ENCODE measurements at places on chromosomes 6 and 20.

GRCh38 chr20:5880326-5880725 is 70.0 kb downstream of the TRMT6 start:
- no peak for DNase-seq

DNA sequence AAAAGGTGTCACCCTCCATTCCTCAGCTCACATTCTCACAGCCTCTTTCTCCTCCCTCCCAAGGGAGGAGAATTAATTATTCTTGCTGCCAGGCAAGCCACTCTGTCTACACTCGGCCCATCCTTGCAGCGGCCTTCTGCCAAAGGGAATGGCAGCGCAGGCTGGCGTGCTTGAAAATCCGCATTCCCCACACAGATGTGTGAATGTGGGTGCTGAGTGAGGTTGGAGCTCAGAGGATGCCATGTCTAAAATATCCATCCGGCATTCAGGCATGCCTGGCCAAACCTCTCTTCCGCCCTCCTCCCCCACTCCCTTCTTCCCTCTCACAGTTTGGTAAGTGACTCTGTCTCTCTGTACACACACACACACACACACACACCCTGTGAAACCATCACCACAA is 27.7 kb downstream of the PNPLA1 start:
- DNase-seq, result no peak

- peak; percentile 89 for DNase-seq
Observed at GRCh38 chr6:149863698-149864577, at the start of gene LRP11. LRP11 (minus strand) TSS chr6:149864359; CDS start chr6:149864020, 339 bp downstream.

DNA sequence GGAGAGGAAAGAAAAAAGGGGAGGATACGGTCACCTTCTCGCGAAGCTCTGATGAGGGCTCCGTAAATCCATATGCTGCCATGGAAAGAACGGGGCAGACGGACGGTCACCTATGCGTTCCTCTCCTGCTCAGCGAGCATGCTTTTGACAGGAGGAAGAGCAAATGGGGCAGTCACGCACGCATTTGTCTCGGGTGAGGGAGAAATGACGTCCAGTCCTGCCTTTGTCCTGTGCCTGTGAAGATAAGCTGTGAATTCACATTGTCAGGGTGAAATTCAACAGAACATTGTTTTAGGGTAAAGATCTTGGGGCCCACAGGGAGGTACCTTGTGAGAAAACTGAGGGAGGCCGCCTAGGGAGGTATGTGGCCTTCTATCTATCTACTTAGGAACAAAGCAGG is 83.8 kb downstream of the IRF4 start:
- DNase-seq, result no peak

GRCh38 chr20:62236200-62236599 is 2.1 kb upstream of the OSBPL2 start:
- no peak for DNase-seq

DNA sequence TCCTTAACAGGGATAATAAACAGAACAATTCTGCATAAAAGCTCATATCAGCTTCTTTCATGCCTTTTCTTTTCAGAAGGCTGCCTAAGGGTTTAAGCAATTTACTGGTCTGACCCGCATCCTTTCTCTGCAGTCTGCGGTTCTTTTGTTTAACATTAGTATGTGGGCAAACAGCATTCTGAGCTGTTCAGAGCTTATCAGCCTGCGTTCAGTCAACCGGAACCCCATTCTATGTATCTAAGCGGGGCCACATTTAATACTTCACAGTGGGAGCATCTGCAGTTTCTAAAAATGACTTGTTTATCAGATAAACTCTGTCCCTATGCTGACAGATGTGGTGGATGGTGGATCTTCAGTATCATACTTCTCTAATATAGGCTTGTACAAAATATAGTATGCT is 758.9 kb upstream of the MMS22L start:
- DNase-seq, result no peak

GRCh38 chr20:4014031-4014474 is 1.3 kb downstream of the RNF24 start:
- no peak for DNase-seq

DNA sequence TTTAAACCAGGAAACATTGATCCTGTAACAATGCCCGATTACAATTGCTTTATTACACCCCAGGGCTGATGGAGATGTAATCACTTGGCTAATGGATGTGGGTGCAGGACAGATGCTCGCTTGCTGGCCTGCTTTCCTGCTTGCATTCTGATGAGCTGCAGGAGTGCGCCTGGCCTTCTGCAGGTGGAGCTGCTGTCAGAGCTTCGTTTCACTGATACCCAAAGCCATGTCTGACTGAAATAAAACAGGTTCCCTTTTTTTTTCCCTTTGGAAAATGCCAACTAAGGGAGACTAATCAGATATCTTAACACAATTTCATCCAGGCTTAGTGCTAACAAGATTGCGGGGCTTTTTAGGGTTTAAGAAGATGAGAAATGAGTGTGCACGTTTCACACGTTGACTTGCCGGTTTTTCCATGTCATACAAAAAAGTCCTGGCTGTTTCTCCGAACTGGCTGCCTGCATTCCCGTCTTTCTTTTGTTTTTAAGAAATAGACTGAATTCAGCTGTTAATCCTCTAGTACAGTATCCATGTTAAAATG is 60.7 kb downstream of the VAPB start:
- DNase-seq, result no peak

DNA sequence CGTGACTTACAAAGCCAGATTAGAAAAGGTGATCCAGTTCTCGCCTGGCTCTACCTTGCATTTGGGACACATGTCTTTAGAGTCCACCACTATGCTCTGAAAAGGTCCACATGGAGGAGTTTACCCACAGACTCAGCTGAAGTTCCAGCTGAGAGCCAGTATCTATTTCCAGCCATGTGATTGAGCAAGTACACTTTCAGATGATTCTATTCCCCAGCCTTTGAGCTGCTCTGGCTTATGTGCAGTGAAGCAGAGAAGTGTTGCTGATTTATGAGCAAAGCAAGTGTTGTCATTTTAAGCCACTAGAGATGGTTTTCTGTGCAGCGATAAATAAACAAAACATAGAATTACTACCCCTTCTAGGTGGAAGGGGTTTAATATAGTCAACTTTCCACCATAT is 520.8 kb upstream of the RNF217 start:
- DNase-seq, result no peak

- DNase-seq, result no peak
Observed at GRCh38 chr20:19867940-19868371, 109.9 kb downstream of the RIN2 start.

GRCh38 chr20:45872626-45873025 is 8.4 kb upstream of the ZSWIM1 start:
- no peak for DNase-seq

GRCh38 chr6:25882051-25882496 is 8.0 kb upstream of the SLC17A3 start:
- no peak for DNase-seq

DNA sequence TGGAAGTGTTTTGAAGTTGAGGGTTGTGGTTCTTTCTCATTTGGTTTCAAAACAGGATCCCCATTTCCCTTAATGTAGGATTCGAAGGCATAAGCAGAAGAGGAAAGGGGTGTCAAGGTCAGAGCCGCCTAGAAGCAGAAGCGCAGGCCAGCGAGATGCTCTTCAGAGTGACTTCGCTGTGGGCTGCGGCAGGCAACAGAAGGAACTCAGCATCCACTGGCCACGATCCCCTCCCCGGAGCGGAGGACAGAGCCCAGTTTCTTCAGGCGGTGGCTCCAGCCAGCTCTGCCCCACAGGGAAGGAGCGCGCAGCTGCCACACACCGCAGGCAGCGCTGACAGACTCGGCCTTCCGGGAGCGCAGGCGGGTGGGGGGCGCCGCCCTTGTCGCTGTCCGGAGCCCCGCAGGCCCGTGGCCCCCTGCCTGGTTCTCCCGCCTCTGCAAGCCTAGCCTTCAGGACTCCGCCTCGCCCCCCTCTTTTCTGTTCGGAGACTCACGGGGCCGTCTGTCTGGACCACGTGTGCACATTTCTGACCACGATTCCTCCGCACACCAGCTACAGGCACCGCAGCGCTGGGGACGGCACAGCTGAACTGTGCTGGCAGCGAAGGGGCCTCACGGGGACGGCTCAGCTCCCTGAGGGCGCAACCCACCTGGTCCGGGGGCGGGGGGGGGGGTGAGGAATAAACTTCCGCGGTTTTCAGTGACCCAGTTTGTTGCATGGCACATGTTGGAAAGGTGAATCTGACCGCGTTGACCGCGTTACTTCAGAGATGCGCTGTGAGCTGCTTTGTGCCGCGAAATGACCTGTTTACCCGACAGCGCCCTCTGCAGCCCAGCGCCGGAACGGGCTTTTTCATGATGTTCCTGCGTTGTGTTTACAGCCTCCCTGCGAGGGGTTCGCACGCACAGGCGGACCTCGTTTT is 26.1 kb downstream of the TTLL2 start:
- DNase-seq, result no peak

DNA sequence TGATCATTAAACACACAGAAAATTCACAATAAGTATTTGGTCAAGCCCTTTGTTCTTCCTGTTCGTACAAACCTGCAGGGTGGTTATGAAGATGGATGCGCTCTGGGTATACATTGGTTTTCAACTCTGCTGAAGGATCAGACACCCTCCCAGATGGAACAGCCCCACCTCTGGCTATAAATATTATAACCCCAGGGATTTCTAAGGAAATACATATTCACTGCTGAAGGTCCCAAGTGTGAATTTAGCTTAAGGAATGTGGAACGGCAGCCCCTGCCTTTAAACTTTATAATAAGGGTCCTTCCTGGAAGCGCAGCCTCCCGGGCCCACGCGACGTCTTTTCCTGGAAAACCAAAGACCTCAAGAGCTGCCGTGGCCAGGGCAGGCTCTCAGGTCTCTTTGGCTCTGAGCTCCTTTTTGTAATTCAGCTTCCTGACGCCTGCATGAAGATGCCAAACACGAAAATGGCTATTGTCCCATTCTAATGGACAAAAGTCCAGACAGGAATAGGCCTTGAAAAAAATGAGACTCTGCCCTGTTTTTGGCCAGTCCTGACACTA is 172.4 kb upstream of the SSTR4 start:
- DNase-seq, result no peak

GRCh38 chr20:19699180-19699971 is 58.7 kb upstream of the RIN2 start:
- no peak for DNase-seq

DNA sequence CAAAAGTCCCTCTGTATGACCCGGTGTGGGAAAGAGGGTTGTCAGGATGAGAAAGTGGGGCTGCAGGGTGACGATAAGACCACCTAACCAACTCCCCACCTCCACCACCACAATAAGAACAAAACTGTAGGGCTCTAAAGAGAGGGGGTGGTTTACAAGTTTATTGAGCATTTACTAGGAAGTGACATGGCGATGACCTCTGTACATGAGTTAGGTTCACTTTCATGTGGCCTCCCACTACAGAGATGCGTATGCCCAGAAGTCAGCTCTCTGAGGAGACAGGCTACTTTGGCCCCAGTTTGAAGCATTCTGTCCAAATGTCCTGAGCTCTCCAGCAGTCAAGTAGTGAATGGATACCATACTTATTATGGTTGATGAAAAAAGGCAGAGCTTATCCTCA is 28.7 kb upstream of the PI16 start:
- DNase-seq, result no peak

DNA sequence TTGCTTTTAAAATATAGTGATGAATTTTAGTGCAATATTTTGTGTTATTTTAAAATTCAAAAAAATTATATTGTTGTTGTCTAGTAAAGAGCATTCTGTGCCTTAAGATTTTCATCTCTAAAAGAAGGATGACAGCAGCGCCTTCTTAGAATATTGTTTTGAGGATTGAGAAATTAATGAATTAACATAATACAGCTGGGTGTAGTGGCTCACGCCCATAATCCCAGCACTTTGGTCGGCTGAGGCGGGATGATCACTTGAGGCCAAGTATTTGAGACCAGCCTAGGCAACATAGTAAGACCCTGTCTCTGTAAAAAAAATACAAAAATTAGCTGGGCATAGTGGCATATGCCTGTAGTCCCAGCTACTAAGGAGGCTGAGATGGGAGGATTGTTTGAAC is 6.8 kb downstream of the TIAM2 start:
- DNase-seq, result no peak

GRCh38 chr6:98977671-98978292 is 30.0 kb upstream of the FBXL4 start:
- DNase-seq, result no peak

DNA sequence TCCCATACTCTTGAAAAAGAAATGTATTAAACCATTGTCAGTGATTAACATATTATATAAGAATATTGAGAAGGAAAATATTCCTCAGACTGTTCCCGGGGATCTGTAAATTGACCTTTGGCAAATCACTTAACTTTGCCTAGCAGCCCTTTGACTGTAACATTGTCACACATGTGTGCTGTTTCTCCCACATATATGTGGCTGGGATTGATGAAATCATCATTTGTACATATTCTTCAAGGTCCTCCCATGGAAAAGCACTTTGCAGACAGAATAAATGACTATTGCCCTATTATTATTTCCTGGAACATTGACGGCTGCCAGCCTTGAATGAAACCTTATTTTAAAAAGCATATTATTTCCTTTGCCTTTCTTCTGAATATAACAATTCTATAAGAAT is 36.4 kb upstream of the TRERF1 start:
- no peak for DNase-seq

DNA sequence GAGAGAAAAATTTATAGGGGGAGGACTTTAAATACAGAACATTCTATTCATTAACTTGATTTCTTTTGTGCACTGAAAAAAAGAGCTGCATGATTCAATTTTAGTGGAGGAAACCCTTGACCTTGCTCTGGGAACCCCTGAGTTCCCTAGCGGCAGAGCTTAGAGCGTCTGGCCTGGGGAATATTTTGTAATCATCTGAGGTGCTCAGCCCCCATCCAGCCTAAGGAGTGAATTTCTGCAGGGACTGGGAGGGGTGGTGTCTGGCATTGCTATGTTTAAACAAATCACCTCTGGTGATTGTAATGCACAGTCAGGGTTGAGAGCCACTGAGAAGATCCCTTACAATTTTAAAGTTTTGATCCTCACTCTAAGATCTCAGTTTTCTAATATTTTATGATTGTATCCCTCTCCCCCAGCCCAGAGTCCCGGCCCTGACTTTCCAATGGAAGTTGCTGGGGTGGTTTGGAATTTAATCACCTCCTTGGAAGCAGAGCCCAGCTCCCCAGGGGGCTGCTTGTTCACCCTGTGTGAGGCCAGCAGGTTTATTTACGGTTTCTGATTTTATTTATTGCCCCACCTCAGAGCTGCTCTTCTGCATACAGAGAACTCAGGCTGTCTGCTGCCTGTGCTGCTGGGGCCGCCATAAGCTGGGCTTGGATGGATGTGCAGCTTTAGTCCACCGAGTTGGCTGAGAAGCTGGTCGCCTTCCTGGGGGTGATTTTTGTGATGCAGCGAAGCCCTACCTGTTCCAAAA is 263.1 kb downstream of the LRFN2 start:
- no peak for DNase-seq

GRCh38 chr6:89087881-89088280 is 7.3 kb downstream of the PNRC1 start:
- no peak for DNase-seq

- DNase-seq, result no peak
Observed at GRCh38 chr20:40811004-40811403, 122.0 kb upstream of the MAFB start.

DNA sequence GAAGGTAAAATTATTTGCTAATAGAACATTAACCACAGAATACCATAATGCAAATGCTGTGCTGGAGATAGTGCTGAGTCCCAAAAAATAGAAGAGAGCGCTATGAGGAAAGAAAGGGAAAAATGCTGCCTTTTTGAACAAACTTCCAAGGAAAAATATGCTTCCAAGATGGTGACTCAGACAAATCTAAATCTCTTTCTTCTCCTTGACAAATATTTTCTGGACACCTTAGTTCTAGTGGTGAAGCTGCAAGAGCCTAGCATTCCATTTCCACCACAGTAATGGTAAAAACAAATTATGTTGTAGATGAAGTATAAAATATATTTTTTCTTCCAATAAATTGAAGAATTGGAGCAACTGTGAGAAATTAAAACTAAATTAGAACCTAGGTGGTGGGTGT is 155.6 kb upstream of the TBX18 start:
- no peak for DNase-seq
